ENCODE measurements at places on chromosomes 1 and 21. TPM values are rescaled to one million over a fixed set of nuclear protein-coding genes. Genes with fewer than 3 reads are reported as not detected.

Gene RORC
- total RNA-seq: 3.6 TPM

Gene OR6N1
- not detected for total RNA-seq

- H3K27me3 ChIP-seq: no peaks in the 10 kb centered on the region
- no peak overlapping the region for H3K4me3 ChIP-seq
- no peak overlapping the region for H3K27ac ChIP-seq
- no peaks in the 10 kb centered on the region for H3K4me1 ChIP-seq
- no peak for DNase-seq
These were observed 23.9 kb upstream of the SLC25A34 start for GRCh38 chr1:15712168-15712567.

DNA sequence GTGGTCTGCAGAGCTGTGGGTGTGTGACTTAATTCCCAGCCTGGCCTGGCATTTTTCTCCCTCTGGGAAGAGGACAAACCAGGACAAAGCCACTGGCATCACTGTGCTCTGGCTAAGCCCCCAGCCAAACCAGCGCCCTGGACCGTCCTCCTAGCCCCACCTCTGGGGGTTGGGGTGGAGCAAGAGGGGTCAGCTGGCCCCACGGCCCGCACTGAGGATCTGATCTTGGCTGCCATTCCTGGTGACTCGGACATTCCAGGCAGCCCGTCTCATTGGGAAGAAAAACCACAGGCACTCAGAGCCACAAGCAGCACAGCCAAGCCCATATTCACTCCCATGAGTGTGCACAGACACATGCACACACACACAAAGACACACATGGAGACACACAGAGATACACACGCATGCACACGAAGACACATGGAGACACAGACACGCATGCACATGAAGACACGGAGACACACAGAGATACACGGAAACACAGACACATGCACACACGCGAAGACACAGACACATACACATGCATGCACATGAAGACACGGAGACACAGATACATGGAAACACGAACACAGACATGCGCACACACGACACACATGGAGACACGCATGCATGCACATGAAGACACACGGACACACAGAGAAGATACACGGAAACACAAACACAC, 2.3 kb upstream of the MXRA8 start:
- no peak for DNase-seq
- H3K27me3 ChIP-seq: peaks cover 22% of the 10 kb centered on the region
- H3K4me3 ChIP-seq: no peak overlapping the region
- peaks cover 25% of the 10 kb centered on the region for H3K4me1 ChIP-seq
- no peak overlapping the region for H3K27ac ChIP-seq
- no peaks in the 10 kb centered on the region for H3K36me3 ChIP-seq

DNA sequence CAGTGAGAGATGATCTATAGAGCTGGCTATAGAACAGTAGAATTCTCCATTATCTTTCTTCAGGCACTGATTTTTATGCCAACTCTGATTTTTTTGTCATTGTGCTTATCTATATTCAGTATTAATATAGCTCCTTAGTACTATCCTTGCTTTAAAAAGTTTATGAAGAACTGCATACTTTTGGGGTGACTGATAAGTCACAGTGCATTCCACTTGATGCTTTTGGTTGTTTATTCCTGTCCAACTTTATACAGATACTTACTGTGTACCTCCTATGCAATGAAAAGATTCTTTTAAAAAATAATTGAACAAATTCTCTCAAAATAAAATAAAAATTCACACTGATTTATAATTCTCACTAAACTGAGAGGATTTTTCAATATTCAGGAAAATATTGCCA, 71.6 kb downstream of the COL24A1 start:
- H3K4me3 ChIP-seq: no peak overlapping the region
- no peaks in the 10 kb centered on the region for H3K4me1 ChIP-seq
- no peak for DNase-seq
- H3K36me3 ChIP-seq: no peaks in the 10 kb centered on the region
- H3K27me3 ChIP-seq: no peaks in the 10 kb centered on the region

Gene PTGFRN
- total RNA-seq: 0.45 TPM

All from CD4-positive, alpha-beta T cell (primary cell).